Activated naive CD8-positive, alpha-beta T cell treated with anti-CD3 and anti-CD28 coated beads, Interleukin-2, amount 10 ng/mL, durations not matched to agents 7 days and 5 days (primary cell): ENCODE measurements at places on chromosomes 4 and X. TPM values are rescaled to one million over a fixed set of nuclear protein-coding genes. Genes with fewer than 3 reads are reported as not detected.

DNA sequence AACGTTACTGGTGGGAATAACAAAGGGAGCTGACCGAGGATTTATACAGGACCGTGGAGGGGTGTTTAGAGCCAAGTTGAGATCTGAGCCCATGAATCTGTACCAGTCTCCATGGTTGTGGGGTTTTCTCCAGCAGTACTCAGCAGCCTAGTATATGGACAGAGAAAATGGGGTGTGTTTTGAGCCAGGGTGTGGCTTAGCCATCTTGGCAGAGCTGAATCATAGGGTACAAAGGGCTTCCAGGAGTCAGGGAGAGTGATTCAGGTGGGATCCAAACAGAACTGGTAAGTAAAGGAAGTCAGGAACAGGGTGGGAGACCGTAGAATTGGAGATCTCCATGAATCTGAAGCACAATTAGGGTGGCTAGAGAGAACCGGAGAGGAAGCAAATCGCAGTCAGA lies 7.4 kb upstream of the HPRT1 start:
- H3K27ac ChIP-seq = no peak overlapping the region
- no peak for DNase-seq
- H3K4me1 ChIP-seq = peaks cover under 1% of the 10 kb centered on the region
- H3K36me3 ChIP-seq = peaks cover 1% of the 10 kb centered on the region
- no peak overlapping the region for H3K4me3 ChIP-seq

DNA sequence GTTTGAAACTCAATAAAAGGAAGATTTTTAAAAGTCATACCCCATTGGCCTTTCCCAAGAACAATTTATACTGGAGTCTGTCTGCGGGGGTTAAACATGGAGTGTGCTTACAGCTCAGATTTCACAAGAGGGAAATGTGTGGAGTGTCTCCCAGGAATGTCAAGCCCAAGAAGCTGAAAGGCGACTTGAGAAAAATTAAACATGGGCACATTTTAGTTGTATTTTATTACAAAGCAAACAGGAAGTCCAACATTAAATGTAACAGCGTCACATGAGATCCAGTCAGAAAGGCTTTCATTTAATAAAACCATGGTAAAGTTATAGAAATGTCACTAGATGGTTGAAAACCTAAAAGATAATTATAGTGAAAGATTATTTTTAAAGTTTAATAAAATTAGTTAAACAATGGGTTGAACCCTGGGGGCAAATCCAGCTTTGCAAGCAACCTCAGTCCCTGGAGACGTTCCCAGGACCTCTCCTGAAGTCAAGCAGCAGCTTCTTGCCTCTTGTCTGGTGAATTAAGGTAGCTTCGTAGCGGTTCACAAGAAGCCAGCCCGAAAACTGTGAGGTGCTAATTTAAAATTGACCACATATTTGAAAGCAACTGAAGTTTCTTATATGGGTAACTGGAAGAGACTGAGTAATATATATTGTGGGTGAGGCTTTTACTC lies 168.4 kb upstream of the EDNRA start:
- H3K27ac ChIP-seq = no peak overlapping the region
- no peaks in the 10 kb centered on the region for H3K36me3 ChIP-seq
- DNase-seq = no peak
- no peaks in the 10 kb centered on the region for H3K4me1 ChIP-seq

Gene RAB33A
- 33.1 TPM for total RNA-seq

Gene MYOZ2
- total RNA-seq = not detected
